ENCODE measurements at places on chromosomes 4 and X. TPM values are rescaled to one million over a fixed set of nuclear protein-coding genes. Genes with fewer than 3 reads are reported as not detected.
A peak's percentile ranks its signal among the peaks of the same experiment; 100 is the strongest.

- no peak for DNase-seq
These were observed 361.4 kb downstream of the CBLL2 start for GRCh38 chrX:22634083-22634482.

GRCh38 chr4:70801265-70801809, 38.4 kb downstream of the GRSF1 start:
- peak; percentile 45 for DNase-seq

- no peak for DNase-seq
These were observed 113.7 kb upstream of the LSM6 start for GRCh38 chr4:146061610-146062334.

GRCh38 chr4:38950159-38950558, 82.0 kb downstream of the TMEM156 start:
- no peak for DNase-seq

GRCh38 chr4:109169170-109169569, 133.3 kb downstream of the COL25A1 start:
- no peak for DNase-seq

GRCh38 chr4:159504684-159505083, 401.8 kb downstream of the RAPGEF2 start:
- DNase-seq: no peak

- peak; percentile 64 for DNase-seq
These were observed 58.8 kb downstream of the SPINK2 start for GRCh38 chr4:56762484-56763250.

DNA sequence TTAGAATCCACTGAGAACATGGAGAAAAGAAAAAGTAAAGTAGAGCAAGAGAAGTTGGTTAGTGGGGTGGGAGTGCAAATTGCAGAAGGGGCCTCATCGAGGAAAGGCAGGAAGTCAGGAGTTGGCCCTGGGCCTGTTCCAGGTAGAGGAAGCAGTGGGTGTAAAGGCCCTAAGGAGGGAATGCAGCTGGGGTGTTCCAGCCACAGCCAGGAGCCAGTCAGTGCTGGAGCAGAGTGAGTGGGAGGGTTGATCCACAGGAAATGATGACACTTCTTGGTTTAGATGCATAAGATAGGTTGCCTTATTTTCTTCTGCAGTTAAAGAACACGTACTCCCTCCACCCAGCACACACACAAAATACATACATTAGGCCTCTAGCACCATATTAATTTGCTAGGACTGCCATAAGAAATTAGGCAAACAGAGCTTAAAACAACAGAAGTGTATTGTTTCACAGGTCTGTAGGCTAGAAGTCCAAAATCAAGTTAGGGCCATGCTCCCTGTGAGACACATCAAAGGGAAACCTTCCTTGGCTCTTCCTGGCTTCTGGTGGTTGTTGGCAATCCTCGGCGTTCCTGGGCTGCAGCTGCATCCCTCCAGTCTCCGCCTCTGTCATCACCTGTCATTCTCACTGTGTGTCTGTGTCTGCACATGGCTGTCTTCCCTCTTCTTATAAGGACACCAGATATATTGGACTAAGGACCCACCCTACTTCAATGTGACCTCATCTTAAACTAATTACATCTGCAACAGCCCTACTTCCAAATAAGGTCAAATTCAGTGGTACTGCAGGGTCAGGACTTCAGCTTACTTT, 205.9 kb downstream of the AASDH start:
- DNase-seq: no peak

DNA sequence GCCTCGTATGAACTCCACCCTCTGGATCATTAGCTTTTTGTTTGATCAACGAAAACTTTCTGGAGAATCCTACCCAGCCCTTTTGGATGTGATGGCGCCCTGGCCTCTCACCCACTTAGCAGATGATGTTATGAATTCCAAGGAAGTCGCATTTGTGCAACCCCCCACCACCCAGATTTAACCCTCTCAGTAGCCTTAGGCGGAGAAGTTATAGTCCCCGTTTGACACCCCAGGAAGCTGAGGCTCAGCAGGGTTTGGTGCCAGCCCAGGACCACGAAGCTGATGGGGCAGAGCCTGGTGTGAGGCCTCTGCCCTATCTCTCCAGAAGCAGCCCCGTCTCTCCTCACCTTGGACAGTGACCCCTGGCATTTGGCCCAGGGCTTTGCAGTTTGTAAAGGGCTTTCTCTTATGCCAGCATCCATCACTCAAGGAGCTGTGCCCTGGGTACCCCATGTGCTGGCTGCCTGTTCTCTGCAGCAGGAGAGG, 1.0 kb downstream of the WFS1 start:
- no peak for DNase-seq

DNA sequence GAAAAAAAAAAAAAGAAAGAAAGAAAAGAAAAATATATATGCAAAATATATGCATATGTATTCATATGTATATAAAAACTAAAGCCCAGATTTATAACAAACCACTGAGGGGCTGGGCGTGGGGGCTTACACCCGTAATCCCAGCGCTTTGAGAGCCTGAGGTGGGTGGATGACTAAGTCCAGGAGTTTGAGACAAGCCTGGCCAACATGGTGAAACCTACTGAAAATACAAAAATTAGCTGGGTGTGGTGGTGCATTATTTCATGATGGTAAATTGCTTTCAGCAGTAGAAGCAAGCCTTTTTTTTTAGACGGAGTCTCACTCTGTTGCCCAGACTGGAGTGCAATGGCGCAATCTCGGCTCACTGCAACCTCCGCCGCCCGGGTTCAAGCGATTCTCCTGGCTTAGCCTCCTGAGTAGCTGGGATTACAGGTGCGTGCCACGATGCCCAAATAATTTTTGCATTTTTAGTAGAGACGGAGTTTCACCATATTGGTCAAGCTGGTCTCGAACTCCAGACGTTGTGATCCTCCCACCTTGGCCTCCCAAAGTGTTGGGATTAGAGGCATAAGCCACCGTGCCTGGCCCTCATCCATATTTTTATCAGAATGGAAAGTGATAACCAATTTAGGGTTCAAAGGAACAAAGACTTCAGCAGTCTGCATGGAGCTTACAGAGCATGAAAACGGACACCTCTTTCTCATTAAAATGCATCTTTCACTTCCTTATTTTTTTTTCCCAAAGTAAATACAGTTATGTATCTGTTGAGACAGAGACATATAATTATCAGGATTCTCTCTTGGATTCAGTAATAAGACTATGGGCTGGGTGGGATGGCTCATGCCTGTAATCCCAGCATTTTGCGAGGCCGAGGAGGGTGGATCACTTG, 27.7 kb upstream of the MOB1B start:
- DNase-seq: no peak

FAM53A gene
- total RNA-seq: 1.6 TPM
